ENCODE measurements at places on chromosomes 4 and X.
A peak's percentile ranks its signal among the peaks of the same experiment; 100 is the strongest.

GRCh38 chrX:47707031-47707780 is 48.2 kb upstream of the UXT start:
- DNase-seq = no peak

DNA sequence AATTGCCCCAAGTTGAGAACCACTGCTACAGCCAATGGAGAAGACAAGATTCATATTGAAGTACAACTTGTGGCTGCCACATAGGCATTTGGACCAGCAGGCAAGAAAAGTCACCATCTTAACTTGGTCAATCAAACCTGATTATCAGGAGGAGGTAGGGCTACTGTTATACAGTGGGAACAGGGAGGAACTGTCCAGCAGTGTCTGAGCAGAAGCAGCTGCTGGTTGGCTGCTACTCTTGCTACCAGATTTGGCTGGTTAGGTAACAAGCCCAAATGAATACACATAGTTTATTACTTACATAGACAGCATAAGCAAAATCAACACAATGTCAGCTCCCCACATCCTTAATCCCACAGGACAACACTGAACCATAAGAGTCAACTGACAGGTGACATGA is 39.4 kb downstream of the ATP1B4 start:
- no peak for DNase-seq

DNA sequence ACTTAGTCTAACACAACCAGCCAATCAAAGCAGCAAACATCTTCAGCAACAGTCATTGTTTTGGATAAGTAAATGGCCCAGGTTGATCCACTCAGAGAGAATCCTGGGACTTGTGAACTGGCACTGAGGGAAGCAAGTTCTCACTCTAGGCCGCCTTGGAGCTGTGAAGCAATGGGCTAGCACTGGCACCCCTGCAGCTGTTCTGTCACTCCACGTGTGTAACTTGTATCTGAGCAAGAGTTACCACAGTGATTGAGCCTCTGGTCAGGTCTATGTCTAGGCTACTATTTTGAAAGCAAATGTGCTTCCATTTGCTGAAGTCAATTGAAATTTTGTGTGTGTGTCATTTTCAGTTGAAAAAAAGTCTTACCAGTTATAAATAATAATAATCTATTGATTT is 57.2 kb upstream of the HS3ST1 start:
- DNase-seq = no peak

DNA sequence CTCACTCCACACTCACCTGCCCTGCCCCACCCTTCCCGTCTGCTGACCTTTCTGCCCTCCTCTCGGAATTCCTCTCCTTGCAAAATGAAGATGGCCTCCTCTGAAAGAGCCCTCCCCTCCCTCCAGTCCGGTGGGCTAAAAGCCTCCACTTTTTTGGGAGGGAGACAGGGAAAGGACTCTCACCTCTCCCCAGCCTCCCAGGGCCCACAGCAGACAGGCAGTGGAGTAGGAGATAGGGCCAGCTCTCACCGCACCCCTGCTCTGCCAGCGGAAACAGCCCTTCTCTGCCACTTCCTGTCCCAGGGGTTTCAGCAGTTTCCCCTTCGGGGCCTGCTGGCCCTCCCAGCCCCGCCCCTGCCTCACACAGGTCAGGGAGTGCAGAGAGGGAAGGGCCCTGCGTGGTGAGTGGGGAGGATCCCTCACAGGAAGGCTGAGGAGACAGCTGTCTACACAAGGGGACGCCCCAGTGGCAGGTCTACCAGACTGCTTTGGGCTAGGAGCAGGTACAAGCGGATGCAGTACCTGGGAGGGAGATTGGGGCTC is 18.2 kb downstream of the ELF4 start:
- peak; percentile 91 for DNase-seq

DNA sequence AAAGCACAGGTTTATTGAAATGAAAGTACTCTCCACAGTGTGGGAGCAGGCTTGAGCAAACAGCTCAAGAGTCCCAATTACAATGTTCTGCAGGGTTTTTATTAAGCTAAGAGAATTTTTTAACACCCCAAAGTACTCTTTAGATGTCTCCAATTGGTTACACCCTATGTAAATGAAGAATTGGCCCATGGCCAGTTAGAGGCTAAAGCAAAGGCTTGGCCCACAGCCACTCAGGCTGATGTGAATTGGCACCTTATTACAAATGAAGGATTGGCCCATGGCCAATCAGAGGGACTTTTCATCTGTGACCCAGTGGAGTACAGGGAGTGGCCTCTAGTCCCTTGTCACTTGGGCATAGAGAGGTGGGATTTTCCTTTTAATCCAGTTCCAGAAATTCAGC is 30.1 kb upstream of the IQCM start:
- DNase-seq = no peak

DNA sequence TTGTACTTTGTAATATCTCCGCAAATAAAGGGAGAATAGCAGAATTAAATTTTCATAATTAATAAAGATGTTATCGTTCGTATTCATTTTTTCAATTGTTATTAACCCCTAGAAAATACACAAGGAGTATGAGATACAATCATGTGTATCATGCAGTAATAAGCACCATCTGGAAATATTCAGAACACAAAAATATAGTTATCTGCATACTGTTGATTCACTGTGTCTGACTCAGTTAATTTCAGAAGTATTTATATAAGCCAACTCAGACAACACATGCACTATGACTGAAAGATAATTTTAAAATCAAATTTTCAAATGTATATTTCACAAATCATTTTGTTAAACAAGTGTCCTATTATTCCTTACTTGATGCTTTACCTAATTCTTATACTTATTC is 1954.8 kb downstream of the ARAP2 start:
- DNase-seq = no peak

DNA sequence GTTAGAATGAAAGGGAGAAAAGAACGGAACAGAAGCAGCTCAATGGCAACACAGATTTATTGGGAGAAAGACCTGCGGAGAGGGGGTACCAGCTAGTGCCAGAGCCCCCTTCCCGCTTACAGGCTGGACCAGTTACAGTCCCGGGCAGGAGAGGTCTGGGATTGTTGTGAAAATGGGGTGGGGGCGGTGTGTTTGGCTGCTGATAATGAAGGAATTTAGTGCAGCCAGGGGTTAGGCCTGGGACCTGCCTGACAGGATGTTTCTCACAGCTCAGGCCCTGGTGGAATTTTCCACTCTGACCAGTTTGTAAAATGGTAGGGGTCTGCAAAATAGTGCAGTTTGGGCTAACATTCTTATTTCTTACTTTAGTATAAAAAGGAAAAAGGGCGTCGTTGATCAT is 75.4 kb upstream of the SPIN4 start:
- DNase-seq = no peak

DNA sequence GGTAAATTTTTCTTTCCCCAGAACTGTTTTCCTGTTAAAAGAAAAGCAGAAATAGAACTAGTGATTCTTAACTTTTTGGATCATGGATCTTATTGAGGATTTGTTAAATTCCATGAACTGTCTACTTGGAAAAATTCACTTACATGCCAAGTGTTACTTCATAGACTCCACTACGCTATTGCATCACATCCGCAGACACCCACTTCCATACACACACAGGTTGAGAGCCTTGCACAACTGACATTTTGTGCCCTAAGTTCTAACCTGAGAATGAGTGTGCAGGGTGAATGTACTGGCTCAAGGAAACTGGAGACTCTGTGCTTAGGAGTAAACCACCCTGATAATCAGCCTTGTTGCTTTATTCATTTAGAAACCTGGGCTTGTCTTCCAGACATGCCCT is 250.5 kb upstream of the EDA2R start:
- DNase-seq = no peak

DNA sequence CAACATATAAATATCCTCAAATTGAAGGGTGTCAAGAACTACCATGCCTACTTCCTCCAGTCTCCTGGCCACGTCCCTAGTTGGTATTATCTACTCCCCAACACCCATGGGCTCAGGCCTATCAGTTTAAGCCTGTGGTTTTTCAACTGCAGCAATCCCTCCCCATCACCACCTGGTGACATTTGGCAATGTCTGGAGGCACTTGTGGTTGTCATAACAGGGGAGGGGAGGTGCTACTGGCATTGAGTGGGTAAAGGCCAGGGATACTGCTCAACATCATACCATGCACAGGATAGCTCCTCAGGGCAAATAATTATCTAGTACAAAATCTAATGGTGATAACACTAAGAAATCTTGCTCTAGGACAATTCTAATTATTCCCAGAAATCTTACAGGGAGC is 95.3 kb downstream of the COMMD8 start:
- DNase-seq = no peak

- DNase-seq = no peak
Measured at GRCh38 chr4:122224348-122224747, 72.2 kb downstream of the BLTP1 start.

DNA sequence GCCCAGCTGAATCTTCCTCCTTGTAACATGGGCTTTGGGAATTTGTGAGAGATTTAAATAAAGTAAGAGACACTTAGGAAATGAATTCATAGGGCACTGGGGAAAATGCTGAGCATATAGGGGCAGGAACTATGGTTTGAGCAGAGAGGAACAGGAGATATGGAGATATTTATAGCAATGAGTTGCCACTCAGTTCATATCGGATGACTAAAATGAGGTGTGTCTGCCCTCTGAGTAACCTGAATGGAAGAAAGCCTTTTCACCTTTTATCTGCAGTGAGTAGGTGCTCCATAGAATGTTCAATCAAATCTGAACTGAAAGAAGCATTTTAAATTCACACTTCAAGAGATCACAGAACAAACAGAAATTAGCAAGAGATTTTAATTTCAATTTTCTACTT is 105.7 kb downstream of the CEP44 start:
- DNase-seq = no peak
